ENCODE measurements at places on chromosomes 7 and 10.

DNA sequence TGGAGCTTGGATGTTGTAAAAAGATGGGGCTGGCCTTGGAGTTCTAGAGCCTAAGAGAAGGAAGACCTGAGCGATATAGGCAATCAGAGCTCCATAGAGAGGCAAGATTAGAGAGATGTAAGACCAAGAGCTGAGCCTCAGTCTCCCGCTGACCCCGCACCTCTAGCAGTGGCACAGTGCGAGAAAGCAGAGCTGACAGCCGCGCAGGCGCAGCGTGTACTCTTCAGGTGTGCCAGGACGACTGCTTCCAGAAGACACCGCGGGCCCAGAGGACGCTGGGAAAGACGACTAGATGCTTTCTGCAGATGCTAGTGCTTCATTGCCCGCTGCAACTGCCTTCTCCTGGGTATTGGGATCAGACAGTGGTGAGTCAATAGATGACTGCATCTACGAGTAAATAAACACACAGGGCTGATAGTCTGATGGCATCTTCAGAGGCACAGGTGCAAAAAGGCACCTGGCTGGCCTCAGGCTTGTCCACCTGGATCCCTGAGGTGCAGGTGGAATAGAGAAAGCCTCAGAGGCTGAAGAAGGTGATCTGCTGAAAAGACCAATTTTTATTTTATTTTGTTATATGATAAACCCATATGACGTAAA is 38.1 kb upstream of the CCDC6 start:
- no peak for DNase-seq

- DNase-seq: no peak
Measured at GRCh38 chr7:131536361-131536849, 20.0 kb downstream of the PODXL start.

DNA sequence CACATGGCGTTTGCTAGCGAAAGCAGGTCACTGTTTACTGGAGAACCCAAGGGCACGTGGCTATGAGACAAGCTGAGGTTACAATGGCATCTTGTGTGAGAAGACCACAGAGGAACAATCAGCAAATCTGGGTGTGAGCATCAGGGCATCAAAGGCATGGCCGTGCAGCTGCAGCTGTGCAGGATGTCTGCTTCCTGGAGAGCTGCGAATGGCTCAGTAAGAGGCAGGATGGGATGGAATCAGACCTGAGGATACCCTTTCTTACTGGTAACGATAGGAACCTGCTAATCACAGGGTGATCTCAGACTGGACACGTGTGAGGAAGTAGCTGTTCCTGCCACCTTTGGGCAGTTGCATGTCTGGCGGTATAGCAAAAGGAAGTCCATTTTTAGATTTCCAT is 119.5 kb downstream of the RNF216 start:
- DNase-seq: no peak

GRCh38 chr7:583410-584121 is 63.9 kb upstream of the PDGFA start:
- DNase-seq: no peak

- DNase-seq: no peak
Measured at GRCh38 chr10:51386248-51386885, 312.1 kb downstream of the PRKG1 start.

DNA sequence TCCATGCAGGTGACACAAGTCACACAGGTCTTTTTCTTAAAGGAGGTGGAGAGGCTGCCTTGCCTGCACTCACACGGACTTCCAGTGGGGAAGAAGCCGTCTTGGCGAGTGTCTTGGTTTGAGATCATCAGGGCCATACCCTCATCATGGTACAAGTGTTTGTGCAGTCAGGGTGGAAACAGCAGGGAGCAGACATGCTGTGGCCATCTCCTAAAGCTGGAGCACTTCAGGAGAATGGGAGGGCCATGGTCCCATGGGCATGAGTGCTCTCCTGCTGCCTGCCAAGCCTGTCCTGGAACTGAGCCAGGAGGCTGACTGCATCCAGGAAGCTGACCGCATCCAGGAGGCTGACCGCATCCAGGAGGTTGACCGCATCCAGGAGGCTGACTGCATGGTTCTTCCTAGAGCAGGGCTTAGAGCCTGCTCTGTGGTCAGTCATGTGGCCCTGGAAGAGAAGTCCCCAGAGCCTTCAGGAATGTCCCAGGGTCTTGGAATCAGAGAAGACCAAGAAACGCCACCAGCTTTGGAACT is 98.4 kb downstream of the ADARB2 start:
- no peak for DNase-seq

DNA sequence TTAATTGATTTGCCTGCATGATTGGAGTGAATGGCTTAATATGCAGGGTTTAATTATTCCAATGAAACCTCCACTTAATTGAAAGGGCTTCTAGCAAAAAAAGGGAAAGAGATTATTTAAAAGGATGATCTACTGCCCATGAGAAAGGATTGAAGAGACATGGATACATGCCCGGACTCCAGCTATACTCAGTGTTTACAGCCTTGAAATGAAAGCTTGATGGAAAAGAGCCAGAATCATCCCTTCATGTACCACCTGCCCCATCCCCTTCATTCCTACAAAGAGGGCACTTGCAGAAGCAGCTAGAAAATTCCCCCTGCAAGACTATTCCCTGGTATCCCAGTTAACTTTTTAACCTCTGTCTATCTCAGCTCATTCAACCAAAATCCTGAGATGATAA is 78.4 kb downstream of the CARD11 start:
- DNase-seq: no peak

DNA sequence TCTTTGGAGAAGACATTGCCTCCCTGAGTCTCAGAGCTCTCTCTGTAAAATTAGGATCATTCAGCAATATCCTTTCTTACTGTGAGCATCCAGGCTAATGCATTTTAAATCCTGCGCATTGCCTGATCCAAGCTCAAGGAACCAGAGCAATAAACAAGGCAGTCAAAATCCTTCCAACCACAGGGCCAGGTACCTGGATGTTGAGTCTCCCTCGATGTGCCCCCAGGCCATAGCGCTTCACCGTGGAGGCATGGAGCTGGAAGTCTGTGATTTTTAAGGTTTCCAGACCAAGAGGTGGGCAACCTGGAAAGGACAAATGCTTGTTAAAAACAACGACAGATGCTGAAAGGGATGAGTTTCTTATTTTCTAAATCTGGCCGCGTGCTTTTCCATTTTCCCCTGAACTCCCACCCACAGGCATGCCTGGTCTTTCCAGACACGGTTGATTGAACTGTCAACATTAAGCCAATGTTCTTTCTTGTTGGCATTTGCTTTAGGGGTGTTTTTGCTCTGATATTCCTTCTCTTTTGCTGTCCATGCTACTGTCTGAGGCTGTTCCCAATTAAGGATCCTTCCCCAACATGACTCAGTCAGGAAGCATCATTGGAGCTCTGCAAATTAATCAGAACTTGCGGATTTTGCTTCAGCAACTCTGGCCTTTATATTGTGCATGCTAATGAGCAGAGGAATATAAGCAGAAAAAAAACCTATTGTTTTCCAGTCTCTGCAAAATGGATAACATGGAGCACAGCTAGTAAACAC is 29.0 kb downstream of the CPXM2 start:
- DNase-seq: no peak

GRCh38 chr10:117431160-117431559 is 55.9 kb upstream of the PDZD8 start:
- DNase-seq: no peak

- no peak for DNase-seq
Measured at GRCh38 chr10:70660722-70661121, 11.6 kb upstream of the ADAMTS14 start.

DNA sequence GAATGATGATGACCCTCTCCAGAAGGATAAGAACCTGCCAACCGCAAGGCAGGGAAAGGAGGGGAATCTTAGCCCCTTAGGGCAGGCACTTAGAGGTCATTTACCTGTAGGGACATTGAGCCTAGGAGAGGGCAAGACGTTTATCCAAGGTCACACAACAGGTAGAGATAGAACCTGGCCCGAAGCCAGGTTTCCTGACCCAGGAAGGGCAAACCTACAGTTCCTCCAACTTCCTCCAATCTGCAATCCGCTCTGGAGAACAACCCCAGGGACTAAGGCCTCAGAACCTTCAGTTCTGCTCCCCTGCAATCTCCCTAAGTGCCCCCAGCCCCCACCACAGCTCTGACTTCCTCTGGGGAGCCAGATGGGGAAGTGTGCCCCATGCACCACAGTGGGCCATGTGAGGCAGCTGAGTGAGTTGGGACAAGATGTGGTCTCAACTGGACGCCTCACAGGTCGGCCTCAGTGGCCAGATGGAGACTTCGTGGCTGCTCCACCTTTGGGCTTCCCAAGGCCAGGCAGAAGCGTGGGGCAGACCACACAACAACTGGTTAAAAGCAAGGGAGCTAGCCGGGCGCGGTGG is 1.4 kb upstream of the PSAP start:
- DNase-seq: no peak

All from H54 (cell line).